ENCODE measurements at places on chromosomes 16 and 17.

- no peak for DNase-seq
Measured at GRCh38 chr16:4263504-4264436, 9.1 kb downstream of the TFAP4 start.

- DNase-seq: peak; percentile 72
Measured at GRCh38 chr17:2398655-2399571, 1.9 kb downstream of the MNT start.

DNA sequence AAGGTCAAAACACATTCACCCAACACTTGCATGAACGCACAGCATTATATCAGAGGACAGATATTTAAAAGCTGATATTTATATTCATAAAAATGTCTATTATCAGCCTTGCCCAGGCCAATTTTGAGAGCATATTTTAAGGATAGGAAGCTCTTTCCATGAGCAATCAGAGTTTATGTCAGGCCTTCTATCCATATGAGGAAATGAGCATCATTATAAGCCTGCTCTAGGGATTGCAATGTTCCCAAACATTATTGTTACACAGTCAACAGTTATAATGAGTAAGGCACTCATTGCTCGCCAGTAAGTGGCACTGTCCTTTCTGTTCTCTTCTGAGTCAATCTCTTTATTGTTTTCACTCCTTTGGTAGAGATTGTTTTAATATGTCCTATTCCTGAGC lies 37.7 kb upstream of the DYNLRB2 start:
- DNase-seq: no peak

DNA sequence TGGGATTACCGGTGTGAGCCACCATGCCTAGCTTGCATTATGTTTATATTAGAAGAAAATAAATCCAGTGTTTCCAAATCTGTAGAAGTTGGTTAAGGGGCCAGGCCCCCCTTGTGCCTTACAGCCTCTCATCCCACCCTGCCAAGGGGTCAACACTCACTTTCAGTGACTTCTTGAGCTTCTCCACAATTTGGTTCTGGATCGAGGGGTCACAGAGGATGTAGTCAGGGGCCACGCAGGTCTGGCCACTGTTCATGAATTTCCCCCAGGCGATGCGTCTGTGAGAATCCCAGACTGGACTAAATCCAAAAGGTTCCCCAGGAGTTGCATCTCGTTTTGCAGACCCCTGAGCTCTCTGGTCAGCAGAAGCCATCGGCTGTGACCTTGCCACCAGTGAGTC lies 7.2 kb downstream of the ALDH3A1 start:
- DNase-seq: no peak

DNA sequence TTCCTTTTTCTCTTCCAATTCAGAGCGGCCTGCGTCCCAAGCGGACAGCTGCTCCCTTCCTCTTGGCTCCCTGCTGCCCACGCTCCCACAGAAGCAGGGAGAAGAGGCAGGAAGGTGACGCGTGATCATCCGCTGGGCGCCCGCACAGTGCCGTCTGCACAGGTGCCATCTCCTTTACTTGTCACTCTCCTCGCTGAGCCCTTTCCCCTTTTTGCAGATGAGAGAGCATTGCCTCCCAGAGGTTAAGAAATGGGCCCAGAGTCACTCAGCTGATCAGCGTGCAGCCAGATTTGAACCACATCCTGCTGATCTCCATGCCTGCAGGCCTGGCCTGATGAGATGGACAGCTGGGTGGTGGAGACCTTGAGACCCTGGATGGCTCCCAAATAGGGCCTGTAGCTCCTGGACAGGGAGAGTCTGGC lies 299.8 kb downstream of the SEC14L1 start:
- DNase-seq: no peak

GRCh38 chr16:85906349-85906748 lies 7.4 kb downstream of the IRF8 start:
- no peak for DNase-seq
